ENCODE measurements at places on chromosomes 2 and 18.

- no peak for DNase-seq
Observed at GRCh38 chr2:159605441-159606178, 10.7 kb downstream of the BAZ2B start.

DNA sequence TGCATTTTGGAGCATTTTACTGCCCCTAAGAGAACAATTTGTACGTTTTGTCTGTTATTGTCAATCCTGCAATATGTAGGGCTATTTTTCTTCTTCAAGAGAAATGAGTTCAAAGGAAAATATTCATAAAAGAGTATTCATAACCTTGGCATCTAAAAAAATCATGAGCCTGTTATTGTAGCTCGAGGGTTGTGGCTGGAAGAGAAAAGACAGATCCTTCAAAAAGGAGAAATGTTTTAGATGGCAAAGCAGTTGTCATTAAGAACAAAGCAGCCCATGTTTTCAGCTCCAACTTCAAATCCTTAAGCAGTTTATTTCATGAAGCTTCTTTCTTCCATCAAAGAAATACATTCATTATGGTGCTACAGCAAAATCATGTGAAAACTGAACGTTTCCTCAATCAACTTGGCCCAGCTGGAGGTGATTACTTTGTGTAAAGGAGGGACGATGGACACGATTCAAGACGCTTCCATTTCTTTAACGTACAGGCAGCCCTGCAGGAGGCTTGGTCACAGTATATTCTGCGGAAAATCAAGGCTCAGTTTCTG is 31.4 kb downstream of the QPCT start:
- DNase-seq: no peak

- no peak for DNase-seq
Observed at GRCh38 chr2:133458280-133458679, 110.0 kb downstream of the NCKAP5 start.

GRCh38 chr18:67359873-67360838 is 156.4 kb downstream of the DSEL start:
- DNase-seq: no peak

GRCh38 chr2:110170102-110170501 is 34.7 kb downstream of the NPHP1 start:
- DNase-seq: no peak

DNA sequence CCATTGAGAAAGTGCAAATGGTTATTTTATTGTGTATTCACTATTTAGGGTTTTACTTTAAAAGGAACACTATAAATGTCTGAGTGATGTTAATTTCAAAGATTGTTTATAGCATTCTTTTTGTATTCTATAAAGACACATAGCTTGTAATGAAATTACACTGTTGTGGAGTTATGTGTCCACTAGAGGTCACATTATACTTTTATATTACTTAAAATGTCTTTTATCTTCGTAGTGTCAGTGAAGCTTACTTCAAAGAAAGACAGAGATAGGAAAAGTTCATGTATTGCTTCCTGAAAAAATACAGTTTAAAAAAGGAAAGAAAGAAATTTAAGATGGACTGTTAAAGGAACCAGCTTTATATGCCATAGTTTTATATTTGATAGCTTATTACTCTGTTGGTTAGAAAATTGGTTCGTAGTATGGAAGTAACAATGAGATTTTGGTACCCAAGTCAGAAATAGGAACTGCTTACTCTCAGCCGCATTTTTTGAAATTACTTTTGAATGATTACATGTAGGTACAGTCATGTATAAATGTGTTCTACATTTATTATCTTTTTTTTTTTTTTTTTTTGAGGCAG is 20.5 kb downstream of the APLF start:
- peak; percentile 27 for DNase-seq

- DNase-seq: no peak
Observed at GRCh38 chr2:55033076-55033742, 17.0 kb downstream of the RTN4 start.

GRCh38 chr2:215363461-215364156 is 51.8 kb downstream of the ATIC start:
- no peak for DNase-seq

GRCh38 chr2:235693279-235693678 is 199.4 kb downstream of the AGAP1 start:
- no peak for DNase-seq

- DNase-seq: no peak
Observed at GRCh38 chr2:161146996-161147395, 13.2 kb upstream of the TANK start.

DNA sequence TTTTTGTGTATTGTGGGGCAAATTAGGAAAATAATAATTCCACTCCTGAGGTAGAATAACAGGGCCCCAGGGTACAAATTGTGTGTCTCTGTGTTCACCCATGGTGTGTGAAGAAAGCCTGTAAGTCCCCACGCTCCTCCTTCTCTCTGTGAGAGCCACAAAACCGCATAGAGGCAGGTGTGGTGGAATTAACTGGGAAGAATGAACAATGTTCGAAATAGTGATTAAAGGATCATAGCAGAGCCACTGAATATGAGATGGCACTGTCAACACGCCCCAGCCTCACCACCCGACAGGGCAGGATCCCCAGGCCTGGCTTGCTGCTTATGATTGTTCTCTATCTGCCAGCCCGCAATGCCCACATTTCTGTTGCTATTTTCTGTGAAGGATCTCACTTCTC is 14.1 kb downstream of the IL1RN start:
- no peak for DNase-seq

GRCh38 chr2:30883822-30884221 is 76.6 kb upstream of the CAPN13 start:
- DNase-seq: no peak

GRCh38 chr2:8993196-8993901 is 10.1 kb downstream of the MBOAT2 start:
- DNase-seq: no peak

DNA sequence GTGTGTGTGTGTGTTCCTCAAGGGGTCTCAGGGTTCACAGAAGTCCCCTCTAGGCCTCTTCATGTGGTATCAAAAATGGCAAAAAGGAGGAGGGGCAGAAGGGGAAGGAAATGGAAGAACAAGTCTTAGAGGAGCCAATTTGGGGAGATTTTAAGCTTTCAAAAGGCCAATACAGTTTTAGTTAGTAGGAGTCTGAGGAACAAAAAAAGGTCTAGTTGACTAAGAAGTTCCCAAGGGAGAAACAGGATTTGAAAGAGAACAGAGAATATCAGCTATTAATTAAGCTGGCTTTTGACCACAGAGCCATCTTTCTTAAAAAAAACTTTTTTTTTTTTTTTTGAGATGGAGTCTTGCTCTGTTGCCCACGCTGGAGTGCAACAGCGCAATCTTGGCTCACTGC is 7.1 kb downstream of the RNF125 start:
- no peak for DNase-seq

GRCh38 chr2:31234683-31235503 is 941 bp downstream of the EHD3 start:
- no peak for DNase-seq

- DNase-seq: no peak
Observed at GRCh38 chr2:109021895-109022300, 32.9 kb upstream of the EDAR start.

GRCh38 chr18:14285053-14285452 is 152.8 kb upstream of the ZNF519 start:
- DNase-seq: no peak

- DNase-seq: no peak
Observed at GRCh38 chr2:120352696-120353590, 7.0 kb downstream of the INHBB start.

DNA sequence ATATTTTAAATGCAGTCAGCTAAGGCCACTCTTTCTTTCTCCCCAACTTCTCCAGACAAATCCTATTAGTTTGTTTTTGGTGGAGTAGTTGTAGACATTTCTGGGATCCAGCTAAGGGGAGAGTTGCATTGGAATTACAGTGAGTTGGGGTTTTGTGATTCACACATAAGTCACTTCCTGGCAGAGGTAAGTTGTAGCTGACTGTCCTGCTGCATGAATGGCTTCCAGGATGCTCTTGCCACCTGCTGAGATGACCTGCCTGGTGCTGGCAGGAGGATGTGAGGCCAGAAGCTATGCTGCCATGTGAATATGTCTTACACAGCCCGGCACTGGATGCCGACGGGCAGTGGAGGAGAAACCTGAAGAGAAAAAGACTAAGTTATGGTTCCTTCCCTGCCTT is 243.7 kb downstream of the TDRD15 start:
- no peak for DNase-seq

GRCh38 chr2:88500691-88501090 is 48.2 kb upstream of the FOXI3 start:
- no peak for DNase-seq

GRCh38 chr2:75162259-75162658 is 37.1 kb downstream of the TACR1 start:
- DNase-seq: no peak

DNA sequence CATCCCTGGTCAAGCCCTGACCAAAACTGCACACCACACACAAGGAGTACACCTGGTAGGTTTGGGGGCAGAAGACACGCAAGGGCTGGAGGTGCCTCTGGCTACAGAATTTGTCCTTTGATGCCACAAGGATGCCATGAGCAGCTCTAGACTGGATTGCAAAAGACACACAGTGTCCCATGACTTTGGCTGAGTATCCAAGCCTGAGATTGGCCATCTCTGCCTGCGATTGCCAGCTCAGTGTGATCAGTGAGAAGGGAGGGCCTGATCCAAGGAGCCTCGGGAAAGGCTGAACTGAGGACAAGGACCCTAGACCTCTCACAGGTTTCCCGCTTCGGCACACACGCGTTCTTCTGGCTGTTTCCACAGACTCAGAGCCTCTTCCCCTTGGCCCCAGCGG is 60.0 kb upstream of the FOSL2 start:
- DNase-seq: no peak

- DNase-seq: no peak
Observed at GRCh38 chr2:151098841-151099240, 162.8 kb downstream of the RBM43 start.
